Upper lobe of right lung (tissue), 1 donor: ENCODE measurements at places on chromosomes 1 and 21. TPM values are rescaled to one million over a fixed set of nuclear protein-coding genes. Genes with fewer than 3 reads are reported as not detected.

- peak; percentile 74 for DNase-seq
Observed at GRCh38 chr1:153679337-153680119, 1.0 kb downstream of the NPR1 start.

- DNase-seq = no peak
Observed at GRCh38 chr1:232923739-232924386, 26.5 kb upstream of the NTPCR start.

Gene LCA5L
- 1.8 TPM for total RNA-seq

Gene EFNA1
- total RNA-seq = 178 TPM

DNA sequence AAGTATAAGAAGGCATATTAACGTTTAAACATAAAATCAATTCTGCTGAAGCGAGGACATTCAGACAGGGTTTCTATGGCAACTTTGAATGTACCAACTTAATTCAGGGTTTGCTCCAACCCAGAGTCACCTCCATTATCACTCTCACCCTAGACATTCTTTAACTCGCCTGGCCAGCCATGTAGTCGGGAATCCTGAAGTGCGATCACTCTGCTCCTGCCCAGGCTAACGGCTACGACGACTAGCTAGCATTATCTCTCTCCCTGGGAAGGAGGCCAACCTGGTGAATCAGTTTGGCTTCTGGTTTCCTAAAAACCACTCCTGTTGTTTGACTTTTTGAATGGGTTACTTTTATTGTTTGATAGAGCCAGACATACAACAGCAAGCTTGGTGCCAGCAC is 38.9 kb upstream of the ZBTB18 start:
- no peak for DNase-seq

DNA sequence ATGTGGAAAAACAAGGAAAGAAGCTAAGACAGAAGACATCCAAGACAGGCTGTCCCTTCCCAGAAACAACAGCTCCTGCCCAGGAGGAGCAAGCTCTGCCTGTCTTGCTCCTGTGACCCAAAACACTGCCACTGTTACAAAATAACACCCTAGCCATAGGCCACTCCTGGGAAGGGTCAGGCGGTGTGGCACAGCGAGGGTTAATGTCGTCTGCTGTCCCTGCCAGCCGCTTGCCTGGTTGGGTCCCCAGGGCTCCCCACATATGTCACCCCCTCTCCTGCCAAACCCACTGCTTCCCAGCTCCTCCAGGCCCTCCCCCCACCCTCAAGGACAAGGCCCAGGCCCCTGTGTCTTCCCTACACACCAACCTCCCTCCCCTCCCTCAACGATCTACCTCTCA is 3.9 kb upstream of the NHLH1 start:
- no peak for DNase-seq

Gene SFN
- total RNA-seq = 83.8 TPM

DNA sequence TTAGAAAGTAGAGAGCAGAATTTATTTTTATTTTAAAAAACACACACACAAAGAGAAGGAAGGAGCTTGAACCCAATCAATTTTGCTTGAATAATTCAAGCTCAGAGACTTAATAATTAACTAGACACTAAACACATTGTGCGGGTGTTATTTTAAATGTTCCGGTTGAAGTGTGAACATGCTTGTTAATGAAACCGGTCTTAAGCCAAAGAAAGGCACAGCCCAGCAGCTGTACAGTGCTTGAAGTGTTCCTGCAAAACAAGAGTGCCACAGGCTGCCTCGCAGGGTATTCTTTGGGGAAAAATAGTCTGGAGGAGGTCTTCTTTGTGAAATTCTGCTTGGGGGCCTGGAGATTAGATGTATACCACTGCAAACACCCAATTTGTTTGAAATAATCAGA is 2.2 kb upstream of the CDC42BPA start:
- DNase-seq = no peak

DNA sequence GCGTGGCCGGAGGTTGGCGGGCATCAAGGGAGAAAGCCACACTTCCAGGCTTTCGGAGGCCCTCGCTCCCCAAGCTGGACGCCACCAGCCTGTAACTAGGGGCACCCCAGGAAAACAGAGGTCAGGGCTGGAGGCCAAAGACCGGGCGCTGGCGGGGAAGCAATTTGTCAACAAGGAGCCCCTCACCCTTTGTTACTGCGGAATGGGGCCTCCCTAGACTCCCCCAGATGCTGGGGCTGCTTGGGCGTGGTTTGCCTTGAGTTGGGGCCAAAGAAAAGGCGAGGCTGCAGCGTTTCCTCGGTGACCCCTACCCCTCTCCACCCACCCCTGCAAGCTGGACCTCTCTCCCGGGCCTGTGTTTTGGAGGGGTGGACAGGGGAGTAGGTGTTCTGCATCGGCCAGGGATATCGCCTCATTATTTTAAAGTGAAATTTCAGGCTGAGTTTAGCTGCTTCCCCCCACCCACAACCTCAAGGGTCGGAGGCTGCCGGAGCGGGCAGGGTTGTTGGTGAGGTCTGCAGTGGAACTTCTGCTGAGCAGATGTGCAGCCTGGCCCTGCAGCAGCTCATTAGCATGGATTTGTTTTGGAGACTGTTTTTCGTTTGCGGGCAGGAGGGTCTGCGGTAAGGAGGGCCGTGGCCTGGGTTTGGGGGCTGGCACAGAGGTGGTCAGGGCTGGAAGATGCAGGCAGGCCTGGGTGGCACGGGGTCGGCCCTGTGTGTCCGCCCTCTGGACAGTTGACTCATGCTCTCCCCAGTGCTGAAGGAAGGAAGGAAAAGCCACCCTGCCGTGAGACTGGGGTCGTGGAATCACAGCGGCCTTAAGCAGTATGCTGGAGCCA is 1.5 kb downstream of the NBL1 start:
- DNase-seq = peak; percentile 62

- DNase-seq = no peak
Observed at GRCh38 chr1:108121358-108122143, 78.6 kb downstream of the SLC25A24 start.

- no peak for DNase-seq
Observed at GRCh38 chr1:212423879-212424278, 8.8 kb upstream of the NENF start.

- no peak for DNase-seq
Observed at GRCh38 chr1:86288586-86289147, 107.5 kb downstream of the ODF2L start.

Gene KCNA3
- 8.9 TPM for total RNA-seq

DNA sequence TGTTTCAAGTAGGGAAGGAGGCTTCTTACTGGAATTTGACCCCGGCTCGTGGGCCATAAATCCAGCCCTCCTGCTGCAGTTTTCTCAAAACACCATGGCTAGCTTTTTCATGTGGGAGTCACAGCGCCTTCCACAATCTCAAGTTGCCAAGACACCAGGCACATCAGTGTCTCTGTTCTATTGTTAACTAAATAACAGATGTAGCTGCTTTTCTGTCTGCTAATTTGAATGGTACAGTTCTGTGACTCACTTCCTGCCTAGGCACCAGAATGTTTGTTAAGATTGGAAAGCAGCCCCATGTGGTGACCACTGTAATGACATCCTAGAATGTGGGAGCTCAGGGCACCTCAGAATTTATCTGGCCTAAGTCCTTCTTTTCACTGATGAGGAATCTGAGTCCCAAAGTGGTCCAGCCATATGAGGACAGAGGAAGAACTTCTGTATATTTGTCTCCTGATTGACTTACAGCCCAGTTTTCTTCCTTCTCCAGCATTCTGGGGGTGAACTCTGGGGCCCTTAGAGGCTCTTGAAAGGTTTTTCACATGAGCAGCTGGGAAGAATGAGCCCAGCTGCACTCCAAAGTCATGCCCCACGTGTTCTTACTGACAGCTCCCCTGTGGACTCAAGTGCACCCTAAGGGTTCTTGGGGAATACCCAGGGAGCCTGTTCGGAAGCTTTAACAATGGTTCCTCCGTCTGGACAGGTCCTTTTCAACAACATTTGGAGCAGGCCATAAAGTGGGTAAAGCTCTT is 27.5 kb downstream of the TRIM45 start:
- no peak for DNase-seq

Gene CD101
- total RNA-seq = 37.4 TPM

DNA sequence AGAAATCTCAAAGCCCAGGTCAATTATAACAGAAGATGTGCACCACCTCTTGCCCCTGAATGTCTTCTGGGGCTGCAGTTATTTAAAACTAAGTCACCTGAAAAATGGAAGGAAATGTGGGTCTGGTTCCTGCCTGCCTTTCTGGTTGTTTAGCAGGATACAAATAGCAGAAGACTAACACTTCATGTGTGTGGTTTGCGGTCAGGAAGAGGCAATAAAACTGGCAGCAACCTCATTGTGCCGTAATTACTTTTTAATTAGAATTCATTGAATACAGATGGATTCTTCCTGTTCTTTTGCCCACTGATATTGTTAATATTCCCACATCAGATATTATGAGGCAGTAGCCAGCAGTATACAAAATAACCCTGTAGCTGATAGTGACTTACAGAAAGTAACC is 345.7 kb downstream of the ZNF326 start:
- DNase-seq = no peak

DNA sequence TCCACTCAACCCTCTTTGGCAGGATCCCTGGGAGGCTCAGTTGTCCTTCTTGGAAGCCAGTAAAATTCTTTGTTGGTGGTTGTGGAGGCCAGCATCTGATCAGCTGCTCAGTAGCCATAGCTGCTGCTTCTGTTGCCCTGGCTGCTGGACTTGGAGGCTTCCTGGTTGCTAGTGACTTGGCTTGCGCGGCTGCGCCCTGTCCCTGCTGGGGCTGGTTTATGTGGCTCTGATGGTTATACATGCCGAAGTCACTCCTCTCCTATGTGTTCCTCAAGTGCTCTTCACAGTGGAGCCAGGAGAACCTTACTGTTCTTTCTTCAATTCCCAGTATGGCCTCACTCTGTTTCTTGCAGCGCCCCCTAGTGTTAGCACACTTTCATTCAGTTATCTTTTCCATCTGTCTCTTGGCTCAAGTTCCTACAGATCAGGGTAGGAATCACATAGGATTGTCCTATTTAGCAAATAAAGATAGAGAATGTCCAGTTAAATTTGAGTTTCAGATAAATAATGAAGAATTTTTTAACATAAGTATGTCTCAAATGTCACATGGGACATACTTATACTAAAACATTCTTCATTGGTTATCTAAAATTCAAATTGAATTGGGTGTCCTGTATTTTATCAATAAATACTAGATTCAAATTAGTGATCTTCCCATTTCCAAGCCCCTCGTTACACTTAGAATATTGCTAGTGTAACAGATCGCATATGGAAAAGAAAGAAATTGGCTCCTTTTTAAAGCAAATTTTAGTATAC is 176.5 kb downstream of the TGFB2 start:
- DNase-seq = no peak

GRCh38 chr1:53781654-53782053 is 42.7 kb upstream of the GLIS1 start:
- DNase-seq = no peak

DNA sequence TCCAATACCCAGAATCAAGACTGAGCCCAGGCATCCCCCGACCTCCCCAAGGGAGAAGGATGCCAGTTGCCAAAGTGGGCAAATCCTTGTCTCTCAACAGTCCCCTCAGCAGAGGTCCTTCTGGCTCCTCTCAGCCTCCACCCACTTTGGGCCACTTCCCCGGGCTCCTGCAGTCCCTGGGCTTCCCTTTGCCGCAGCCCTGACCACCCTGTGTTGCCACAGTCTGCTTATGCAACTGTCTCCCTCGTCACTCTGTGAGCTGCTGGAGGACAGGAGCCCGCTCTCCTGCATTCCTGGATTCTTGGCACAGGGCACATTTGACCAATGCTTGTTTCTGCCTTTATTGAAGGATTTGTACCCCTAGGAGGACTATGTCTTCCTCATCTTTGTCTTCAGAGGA is 2.9 kb upstream of the LRP8 start:
- DNase-seq = peak; percentile 80

DNA sequence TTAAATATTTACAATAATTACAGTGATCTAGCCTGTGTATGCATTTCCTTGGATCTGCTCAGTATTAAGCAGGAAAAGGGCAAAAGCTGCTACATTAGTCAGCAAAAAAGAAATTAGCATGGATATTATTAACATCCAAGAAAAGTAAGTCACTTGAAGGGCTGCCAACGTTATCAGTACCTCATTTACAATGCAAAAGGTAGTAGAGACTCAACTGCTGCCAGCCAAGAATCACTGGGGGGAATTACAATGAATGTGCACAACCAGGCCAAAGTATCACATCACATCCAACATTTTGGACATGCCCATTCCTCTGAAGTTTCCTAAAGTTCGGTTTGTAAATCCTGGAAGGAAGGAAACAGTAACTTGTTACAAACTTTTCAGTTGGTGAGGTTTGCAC is 1.9 kb downstream of the CNN3 start:
- no peak for DNase-seq

Gene RGS8
- total RNA-seq = not detected

- no peak for DNase-seq
Observed at GRCh38 chr1:217943361-217943760, 312.2 kb downstream of the SPATA17 start.

- no peak for DNase-seq
Observed at GRCh38 chr1:16420424-16421118, 16.7 kb downstream of the SPATA21 start.

- no peak for DNase-seq
Observed at GRCh38 chr1:203054642-203055041, 28.4 kb downstream of the PPFIA4 start.

DNA sequence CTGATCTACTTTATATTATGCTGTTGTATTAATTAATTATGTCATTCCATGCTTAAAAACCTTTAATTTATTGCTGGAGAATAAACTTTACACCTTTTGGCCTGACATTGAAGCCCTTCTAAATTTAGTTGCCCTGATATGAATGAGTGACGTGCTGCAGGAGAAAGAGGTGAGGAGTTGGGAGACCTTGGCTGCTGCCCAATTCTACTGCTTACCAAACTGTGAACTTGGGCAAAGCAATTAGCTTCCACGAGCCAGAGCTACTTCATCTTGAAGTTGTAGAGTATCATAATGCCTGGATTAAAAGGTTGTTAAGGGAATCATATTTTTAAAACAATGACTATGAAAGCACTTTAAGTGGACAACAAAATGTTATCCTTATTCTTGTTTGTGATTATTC is 126.8 kb upstream of the DEPDC1 start:
- no peak for DNase-seq

GRCh38 chr1:162367073-162367472 is 9.6 kb downstream of the SPATA46 start:
- DNase-seq = no peak

Gene ABCG1
- 62.6 TPM for total RNA-seq

- no peak for DNase-seq
Observed at GRCh38 chr1:184553845-184554244, 167.0 kb downstream of the C1orf21 start.

- no peak for DNase-seq
Observed at GRCh38 chr1:77513839-77514763, 168.4 kb downstream of the ZZZ3 start.
